ENCODE measurements at places on chromosomes 7 and 10.

DNA sequence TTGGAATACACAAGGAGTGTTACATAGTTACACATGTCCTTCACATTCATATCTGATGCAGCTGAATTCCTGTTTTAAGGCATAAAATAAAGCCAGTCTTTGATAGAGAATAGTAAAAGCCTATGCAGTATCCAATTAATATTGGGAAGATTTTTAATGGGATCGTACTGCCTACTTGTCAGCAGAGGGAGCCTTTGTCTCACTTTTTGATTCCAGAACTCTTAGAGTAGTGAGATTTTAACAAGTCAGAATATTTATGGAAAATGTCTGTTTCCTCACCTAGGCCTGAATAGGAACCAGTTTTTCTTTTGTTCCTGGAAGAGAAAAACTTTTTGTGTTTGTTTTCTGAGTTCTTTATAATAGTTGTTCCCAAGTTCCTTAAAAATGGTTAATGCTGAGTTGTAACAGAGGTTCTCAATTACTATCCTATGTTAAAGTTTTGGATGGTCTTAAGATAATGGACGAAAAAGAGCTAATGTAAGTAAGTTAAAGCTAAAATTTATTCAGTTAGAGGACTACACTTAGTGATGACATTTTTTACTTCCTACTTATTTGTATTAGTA lies 114.0 kb downstream of the BBS9 start:
- peak; percentile 37 for DNase-seq

DNA sequence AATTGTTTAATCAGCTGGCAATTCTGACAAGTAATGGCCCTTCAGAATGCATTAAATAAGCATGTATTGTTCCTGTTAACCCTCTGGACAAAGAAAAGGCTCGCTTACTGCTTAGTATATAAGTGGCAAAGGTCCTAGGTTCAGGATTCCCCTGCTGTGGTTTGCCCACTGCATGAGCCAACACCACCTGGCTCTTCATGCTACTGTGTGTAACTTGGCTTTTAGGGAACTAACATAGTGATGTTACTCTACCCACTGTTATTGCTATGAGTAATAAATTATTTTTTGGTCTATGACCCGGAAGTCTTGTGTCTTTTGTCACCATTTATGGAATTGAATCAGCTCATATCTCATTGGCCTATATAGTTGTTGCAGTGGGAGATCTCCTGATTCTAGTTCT lies 791.7 kb upstream of the PHF14 start:
- no peak for DNase-seq

DNA sequence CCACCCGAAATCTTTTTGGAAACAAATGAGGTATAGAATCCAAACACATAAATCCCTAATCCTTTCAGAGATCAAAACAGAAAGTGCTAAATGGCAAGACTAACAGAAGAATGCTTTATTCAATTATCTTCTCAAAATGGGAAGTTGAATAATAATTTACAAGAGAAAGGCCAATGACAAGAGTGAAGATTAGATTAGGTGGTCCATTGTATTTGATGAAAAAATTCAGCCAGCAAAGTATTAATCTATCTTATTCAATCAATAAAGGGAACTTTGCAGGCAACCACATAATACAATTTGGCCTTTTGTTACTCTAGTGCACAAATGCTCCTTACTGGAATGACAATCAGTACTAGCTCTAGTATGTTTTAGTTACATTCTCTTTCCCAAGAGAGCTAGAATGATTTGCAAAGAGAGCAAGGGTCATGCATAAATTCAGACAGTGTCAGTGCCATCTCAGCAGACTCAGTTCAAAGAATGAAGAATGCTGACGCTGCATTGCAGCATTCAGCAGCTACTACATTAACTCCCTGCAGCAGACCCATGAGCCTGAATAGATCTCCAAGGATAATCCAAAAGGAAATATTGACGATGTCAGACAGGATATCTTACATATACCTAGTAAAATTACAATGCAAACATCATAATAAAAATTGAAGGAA lies 131.8 kb downstream of the ANK3 start:
- DNase-seq: no peak

DNA sequence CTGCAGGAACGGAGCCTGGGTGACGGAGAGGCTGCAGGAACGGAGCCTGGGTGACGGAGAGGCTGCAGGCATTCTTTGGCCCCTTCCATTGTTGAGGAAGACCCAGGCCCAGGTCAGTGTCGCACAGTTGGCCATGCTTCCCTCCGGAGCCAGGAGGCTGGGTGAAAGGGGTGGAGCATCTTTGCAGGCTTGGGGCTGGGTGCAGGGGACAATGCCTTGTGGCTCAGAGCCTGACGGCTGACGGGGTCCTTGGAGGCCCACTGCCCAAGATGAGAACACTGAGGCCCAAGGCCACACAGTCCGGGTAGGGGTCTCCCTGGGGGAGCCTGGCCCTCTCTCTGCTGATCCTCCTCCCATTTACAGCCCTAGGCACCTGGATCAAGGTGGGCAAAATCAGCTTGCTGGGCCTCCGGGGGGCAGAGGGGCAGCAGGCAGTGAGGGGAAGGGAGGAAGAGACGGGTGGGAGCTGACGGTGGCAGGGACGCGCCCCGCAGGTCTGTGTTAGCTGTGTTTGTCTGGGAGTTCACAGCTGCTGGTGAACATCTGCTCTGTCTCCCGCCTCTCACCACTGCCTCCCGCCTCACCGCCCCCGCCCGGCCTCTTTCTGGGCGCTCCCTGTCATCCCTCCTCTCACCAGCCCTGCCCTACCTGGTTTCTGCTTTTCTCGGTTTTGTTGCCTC lies 30.6 kb upstream of the PCBD1 start:
- no peak for DNase-seq

- no peak for DNase-seq
Measured at GRCh38 chr7:139886899-139887298, 57.8 kb downstream of the TBXAS1 start.

DNA sequence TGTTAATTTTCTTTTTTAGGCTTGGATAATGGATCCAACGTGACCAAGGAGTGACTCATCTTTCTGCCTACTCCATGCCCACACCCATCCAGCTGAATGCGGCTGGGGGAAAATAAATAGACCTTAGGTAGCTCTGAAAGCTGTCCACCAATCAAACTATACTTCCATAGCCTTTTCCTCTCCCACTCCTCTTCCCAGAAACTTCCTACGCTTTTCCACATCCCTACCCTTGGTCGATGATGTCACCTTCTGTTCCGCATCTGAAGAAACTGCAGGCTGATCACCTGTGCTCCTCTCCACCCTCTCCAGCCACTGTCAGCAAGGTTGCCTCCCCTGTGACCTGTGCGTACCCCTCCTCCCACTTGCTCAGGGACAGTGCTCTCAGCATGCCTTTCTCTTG lies 359.8 kb upstream of the KLF6 start:
- no peak for DNase-seq

GRCh38 chr10:58700591-58700990 lies 187.9 kb downstream of the BICC1 start:
- no peak for DNase-seq

DNA sequence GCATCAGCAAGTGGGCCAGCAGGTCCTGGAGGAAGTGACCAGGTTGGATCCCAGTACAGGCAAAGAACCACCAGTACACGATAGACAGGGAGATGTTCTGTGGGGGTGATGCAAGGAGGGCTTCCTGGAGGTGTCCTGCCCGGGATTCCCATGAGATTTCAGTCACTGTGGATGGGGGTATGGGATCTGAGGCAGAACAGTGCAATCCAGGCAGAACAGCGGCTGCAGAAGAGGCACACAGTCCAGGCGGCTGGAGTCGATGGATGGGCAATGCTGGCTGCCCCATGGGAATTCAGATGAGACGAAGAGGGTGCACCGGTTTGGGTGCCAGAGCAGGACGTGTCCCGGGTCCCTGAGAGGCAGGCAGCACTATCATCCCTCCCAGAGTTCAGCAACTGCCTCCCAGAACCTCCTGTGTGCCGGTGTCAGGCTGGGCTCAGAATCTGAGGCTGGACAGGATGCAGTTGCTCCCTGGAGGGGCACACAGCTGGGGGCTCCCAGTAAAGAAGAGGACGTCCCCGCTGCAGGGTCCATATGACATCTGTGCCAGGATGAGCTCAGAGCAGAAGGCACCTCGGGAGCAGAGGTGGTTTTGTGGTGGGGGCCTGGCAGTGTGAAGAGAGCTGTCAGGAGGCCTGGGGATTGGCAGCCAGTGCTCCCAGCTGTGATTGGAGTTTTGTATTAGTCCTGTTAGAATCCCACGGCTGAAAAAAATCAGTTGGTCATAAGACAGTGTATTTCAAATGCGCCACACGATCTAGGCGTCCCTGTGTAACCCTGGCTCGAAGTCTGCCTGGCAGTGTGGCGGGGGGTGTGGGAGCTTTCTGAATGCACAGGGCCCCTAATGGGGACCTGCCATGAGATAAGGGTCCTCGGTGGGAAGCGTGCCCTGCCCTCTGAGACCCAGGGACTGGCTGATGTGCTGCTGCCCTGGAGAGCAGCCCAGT lies 3.2 kb downstream of the KNDC1 start:
- no peak for DNase-seq

- no peak for DNase-seq
Measured at GRCh38 chr10:25820874-25821273, 113.2 kb upstream of the MYO3A start.

GRCh38 chr10:22839639-22840038 lies 88.2 kb upstream of the ARMC3 start:
- DNase-seq: no peak

DNA sequence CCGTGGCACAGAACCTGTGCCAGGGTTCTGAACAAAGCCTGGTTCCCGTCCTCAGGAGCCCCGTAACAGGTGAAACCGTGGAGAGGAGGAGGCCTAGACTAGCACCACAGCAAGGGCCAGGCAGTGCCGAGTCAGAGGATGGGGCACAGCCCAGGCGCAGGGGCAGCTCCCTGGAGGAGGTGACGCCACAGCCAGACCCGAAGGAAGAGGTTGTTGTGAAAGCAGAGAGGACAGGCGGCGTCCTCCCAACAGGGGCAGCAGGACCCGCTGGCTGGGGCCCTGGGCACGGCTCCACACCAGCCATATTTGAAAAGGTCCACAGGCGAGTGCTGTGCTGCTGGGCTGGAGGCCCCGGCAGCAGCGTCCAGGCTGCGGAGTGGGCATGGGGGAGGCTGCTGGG lies 25.7 kb downstream of the DAGLB start:
- DNase-seq: no peak

GRCh38 chr10:3239066-3239919 lies 66.7 kb upstream of the PITRM1 start:
- no peak for DNase-seq

DNA sequence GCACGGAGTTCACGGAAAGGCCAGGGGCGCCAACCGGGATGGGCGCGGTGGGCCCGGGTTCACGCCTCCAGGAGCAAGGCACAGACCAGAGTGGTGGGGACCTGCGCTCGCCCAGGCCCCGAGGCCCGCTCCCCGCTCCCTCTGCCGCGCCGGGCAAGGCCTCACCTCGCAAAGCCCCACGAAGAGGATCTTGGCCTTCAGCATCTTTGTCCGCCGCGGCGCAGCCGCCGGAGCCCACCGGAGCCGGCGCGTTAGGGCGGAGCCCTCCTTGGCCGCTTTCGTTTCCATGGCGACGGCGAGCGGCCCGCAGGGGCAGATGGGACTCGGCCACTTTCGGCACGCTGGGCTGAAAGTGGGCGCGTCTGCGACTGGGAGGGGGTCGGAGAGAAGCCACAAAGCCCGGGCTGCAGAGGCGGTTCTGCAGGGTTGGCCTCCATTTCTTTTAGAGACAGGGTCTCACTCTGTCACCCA lies 944.4 kb upstream of the ZNF722 start:
- no peak for DNase-seq

GRCh38 chr7:71454981-71455380 lies 323.0 kb downstream of the GALNT17 start:
- DNase-seq: no peak

- DNase-seq: no peak
Measured at GRCh38 chr10:34740321-34740720, 74.8 kb downstream of the PARD3 start.

GRCh38 chr10:51743146-51743545 lies 43.8 kb upstream of the CSTF2T start:
- DNase-seq: no peak

DNA sequence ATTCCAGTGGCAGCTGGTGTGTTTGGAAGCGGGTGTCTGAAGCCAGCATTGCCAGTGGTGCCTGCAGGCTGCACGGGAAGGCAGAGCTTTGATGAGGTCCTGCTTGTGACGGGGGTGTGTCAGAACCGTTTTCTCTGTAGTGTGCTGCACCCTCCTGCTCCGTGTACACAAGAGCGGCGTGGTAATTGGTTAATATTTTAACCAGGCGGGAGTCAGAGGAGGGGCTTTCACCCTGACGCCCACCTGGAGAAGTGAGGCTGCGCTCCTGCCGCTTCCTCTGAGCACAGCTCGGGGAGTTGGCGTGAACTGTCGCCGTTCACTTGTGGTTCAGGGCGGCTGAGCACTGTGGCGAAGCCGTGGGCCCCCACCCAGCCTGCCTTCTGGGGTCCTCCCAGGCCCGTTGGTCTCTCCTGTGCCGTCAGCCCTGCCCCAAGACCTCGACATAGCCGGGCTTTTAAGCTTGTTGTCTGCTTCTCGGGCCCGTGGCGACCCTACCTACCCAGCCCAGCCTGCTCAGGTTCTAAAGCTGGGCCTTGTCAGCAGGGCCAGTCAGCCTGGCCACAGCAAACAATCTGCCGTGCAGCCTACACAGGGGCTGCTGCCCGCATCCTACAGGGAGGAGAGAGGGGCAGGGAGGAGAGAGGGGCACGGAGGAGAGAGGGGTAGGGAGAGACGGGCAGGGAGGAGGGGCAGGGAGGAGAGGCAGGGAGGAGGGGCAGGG lies 11.6 kb downstream of the NKX6-2 start:
- DNase-seq: no peak

GRCh38 chr10:71984809-71985388 lies 20.7 kb downstream of the CHST3 start:
- no peak for DNase-seq

DNA sequence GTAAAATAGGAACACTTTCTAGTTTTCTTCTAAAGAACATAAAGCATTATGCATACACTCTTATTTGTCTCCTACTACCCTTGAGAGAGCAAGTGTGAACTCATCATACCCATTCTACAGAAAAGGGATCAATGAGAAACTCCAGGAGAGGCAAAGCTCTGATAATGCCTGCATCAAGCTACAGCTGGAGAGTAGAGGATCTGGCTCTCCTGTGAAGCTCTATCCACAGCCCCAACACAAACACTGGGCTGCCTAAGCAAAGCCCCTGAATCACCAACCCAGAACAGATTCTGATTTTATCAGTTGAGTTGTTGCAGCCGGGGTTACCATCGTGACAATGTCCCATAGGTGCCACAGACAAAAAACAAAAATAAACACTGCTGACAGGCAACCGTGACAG lies 74.9 kb downstream of the NUDCD3 start:
- DNase-seq: no peak

DNA sequence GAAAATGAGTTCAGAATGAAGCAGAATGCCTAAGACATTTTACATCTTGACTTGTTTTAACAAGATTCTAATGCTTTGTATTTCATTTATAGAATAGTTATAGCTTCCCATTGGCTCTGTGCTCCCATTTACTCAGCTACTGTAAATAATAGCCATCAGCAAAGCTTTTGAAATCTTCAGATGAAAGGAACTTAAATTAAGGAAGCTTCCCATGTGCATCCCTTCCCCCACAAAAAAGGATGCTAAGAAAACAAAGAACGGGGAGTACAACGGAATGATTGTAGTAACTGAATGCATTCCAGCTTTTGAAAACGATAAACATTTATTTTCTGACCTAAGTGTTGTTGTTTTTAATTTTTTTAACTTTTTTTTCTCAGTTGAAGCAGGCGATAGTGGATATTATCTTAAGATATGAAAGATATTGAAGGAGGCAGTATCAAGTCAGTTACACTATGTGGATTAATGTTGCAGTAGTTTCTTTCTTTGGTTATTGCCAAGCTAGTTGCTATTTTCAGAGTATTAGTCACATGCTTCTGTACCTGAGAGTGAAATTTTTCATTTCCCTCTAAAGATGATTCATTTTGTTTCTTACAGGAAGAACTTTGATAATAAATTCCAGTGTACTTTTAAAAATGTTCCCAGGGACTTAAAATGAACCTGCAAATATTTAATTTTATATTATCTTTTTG lies 129.2 kb downstream of the KCND2 start:
- no peak for DNase-seq

All from AG09309 (cell line).